ENCODE measurements at places on chromosomes 7 and 10. TPM values are rescaled to one million over a fixed set of nuclear protein-coding genes. Genes with fewer than 3 reads are reported as not detected.

The TWIST1 gene
- total RNA-seq = 53.4 TPM

- no peak overlapping the region for H3K4me3 ChIP-seq
- no peaks in the 10 kb centered on the region for H3K36me3 ChIP-seq
- no peak overlapping the region for H3K27ac ChIP-seq
- no peaks in the 10 kb centered on the region for H3K4me1 ChIP-seq
Measured at GRCh38 chr7:85424298-85424697, 237.4 kb upstream of the SEMA3D start.

GRCh38 chr10:77818378-77818777 lies 108.2 kb downstream of the DLG5 start:
- H3K27ac ChIP-seq = no peak overlapping the region
- DNase-seq = no peak
- peaks cover 40% of the 10 kb centered on the region for H3K36me3 ChIP-seq
- H3K4me1 ChIP-seq = no peaks in the 10 kb centered on the region
- no peak overlapping the region for H3K4me3 ChIP-seq
- H3K27me3 ChIP-seq = no peaks in the 10 kb centered on the region

The ZNF33B gene
- total RNA-seq = 22.5 TPM

The TET1 gene
- 20.4 TPM for total RNA-seq

The FEZF1 gene
- total RNA-seq = not detected

DNA sequence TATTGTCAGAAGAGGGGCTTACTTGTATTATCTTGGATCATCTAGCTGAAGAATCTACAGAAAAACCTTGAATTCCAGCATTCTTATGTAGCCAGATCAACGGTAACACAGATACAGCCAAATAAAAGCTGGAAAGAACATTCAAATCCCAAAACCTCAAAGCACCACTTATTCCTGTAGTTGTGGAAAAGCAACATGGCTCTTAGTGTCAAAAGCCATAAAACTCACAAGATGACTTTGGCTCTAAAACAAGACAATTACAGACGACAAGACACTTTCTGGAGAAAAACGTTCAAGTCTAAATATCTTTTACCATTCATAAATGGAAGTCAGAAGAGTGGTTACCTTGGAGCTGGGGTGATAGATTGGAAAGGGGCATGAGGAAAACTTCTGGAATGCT lies 173.0 kb downstream of the HERPUD2 start:
- no peak overlapping the region for H3K27ac ChIP-seq
- H3K4me3 ChIP-seq = no peak overlapping the region
- DNase-seq = no peak
- H3K27me3 ChIP-seq = peaks cover 56% of the 10 kb centered on the region

The PLEKHS1 gene
- total RNA-seq = 0.11 TPM

DNA sequence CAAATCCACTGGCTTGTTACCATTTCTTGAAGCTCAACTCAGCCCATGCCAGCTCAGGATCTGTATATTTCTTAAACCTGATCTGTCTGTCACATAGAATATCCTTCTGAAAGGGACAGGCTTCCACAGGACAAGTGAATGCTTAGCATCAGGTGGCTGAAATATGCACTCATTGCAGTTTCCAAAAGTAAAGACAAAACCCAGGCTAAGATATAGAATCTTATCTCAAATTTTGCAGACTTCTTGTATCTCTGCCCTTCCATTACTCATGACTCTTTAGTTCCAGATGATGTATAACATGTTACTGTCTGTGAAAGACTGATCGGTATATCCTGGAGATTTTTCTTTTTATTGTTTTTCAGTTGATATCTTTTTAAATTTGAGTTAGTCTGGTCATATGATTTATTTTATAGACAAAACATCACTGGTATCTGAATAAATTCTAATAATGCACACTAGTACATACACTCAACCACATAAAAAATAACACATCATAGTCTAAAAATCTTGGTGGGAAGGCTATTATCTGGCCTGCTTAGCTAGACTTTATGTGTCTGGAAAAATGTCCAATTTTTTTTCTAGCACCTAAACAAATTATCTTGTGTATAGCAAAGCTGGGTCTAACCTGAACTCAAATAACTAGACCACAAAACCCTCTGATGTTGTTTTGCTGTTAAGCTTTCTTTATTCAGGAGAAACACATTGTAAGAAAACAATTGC lies 182.6 kb downstream of the ADAM12 start:
- no peaks in the 10 kb centered on the region for H3K27me3 ChIP-seq
- H3K4me3 ChIP-seq = no peak overlapping the region
- peaks cover 53% of the 10 kb centered on the region for H3K4me1 ChIP-seq
- no peak for DNase-seq
